ENCODE measurements at places on chromosomes 13 and 19. TPM values are rescaled to one million over a fixed set of nuclear protein-coding genes. Genes with fewer than 3 reads are reported as not detected.

The SLC5A5 gene
- total RNA-seq, result 0.09 TPM

The HSH2D gene
- total RNA-seq, result 17.1 TPM

The ZFP82 gene
- total RNA-seq, result 6.5 TPM

The NMRK2 gene
- 0.14 TPM for total RNA-seq

The UNC13A gene
- 0.19 TPM for total RNA-seq

The SLC1A5 gene
- 22.5 TPM for total RNA-seq

The LIM2 gene
- total RNA-seq, result not detected

Data from thymus (tissue), 14 donors.